ENCODE measurements at places on chromosomes 7 and 10. TPM values are rescaled to one million over a fixed set of nuclear protein-coding genes. Genes with fewer than 3 reads are reported as not detected.

The ANLN gene
- 98.8 TPM for total RNA-seq

GRCh38 chr10:49112851-49113250 is 2.5 kb downstream of the VSTM4 start:
- H3K27ac ChIP-seq, result no peak overlapping the region
- H3K4me1 ChIP-seq, result peaks cover 4% of the 10 kb centered on the region
- no peaks in the 10 kb centered on the region for H3K36me3 ChIP-seq
- H3K27me3 ChIP-seq, result peaks cover 45% of the 10 kb centered on the region
- DNase-seq, result no peak

- peak overlapping the region; percentile 46 for H3K4me3 ChIP-seq
- peaks cover 5% of the 10 kb centered on the region for H3K4me1 ChIP-seq
- no peak for DNase-seq
- peaks cover 16% of the 10 kb centered on the region for H3K27me3 ChIP-seq
- no peaks in the 10 kb centered on the region for H3K36me3 ChIP-seq
- no peak overlapping the region for H3K27ac ChIP-seq
Measured at GRCh38 chr7:151115121-151115835, 29.0 kb downstream of the AGAP3 start.

DNA sequence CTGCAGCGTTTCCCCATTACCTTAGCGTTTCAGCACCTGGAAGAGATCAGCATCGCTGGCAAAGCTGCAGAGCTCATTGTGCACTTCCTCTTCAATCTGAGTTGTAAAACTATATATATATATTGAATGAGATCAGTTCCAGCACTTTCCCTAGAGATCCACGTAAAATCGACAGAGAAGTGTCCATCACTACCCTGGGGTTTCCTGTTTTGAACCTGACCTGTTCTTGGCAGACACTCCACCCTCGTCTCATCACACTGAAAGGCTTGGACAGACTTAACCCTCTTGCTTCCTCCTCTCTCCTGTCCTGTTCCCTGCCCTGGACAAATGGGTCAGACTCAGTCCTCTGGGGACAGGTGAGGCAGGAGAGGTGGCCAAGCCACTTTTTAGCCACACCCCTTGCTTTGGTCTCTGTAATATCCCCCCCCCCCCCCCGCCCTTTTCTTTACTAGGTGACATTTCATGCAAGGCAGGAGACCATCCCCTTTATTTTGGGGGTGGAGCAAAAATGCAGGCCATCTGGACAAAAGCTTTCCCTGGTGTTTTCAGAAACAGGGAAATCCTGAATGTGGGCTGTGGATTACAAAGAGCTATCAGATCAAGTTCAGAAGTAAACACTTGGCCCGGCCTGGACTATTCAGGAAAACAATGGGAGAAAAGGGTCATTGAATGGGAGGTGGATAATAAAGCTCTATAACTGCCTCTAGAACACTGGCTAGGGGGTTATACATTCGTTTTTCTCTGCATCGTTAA is 83.7 kb upstream of the KDM7A start:
- H3K4me1 ChIP-seq, result peaks cover 30% of the 10 kb centered on the region
- H3K27ac ChIP-seq, result no peak overlapping the region
- DNase-seq, result no peak
- peaks cover 13% of the 10 kb centered on the region for H3K36me3 ChIP-seq

- H3K4me3 ChIP-seq, result no peak overlapping the region
- H3K4me1 ChIP-seq, result peaks cover 43% of the 10 kb centered on the region
- no peak for DNase-seq
- H3K27me3 ChIP-seq, result peaks cover 32% of the 10 kb centered on the region
Measured at GRCh38 chr10:61283066-61283465, 170.1 kb downstream of the TMEM26 start.

The PODXL gene
- total RNA-seq, result 3.2 TPM

GRCh38 chr10:77408259-77408658 is 229.3 kb downstream of the KCNMA1 start:
- no peaks in the 10 kb centered on the region for H3K4me1 ChIP-seq
- H3K36me3 ChIP-seq, result no peaks in the 10 kb centered on the region
- no peak for DNase-seq
- no peaks in the 10 kb centered on the region for H3K27me3 ChIP-seq
- H3K27ac ChIP-seq, result no peak overlapping the region
- no peak overlapping the region for H3K4me3 ChIP-seq

The HOXA2 gene
- total RNA-seq, result not detected

The VPS37D gene
- total RNA-seq, result not detected

GRCh38 chr10:103854686-103855391 is 537 bp downstream of the SH3PXD2A start:
- peak overlapping the region; percentile 64 for H3K4me3 ChIP-seq
- no peak overlapping the region for H3K27ac ChIP-seq
- H3K4me1 ChIP-seq, result peaks cover 9% of the 10 kb centered on the region
- DNase-seq, result peak; percentile 53

- DNase-seq, result no peak
- H3K27ac ChIP-seq, result no peak overlapping the region
- H3K36me3 ChIP-seq, result no peaks in the 10 kb centered on the region
- no peaks in the 10 kb centered on the region for H3K4me1 ChIP-seq
Measured at GRCh38 chr7:79778786-79779770, 325.6 kb upstream of the MAGI2 start.
